Stimulated activated CD8-positive, alpha-beta memory T cell treated with anti-CD3 and anti-CD28 coated beads, Interleukin-4, amount 100 ng/mL, for 48 hours (primary cell): ENCODE measurements at places on chromosomes 3 and 15.

DNA sequence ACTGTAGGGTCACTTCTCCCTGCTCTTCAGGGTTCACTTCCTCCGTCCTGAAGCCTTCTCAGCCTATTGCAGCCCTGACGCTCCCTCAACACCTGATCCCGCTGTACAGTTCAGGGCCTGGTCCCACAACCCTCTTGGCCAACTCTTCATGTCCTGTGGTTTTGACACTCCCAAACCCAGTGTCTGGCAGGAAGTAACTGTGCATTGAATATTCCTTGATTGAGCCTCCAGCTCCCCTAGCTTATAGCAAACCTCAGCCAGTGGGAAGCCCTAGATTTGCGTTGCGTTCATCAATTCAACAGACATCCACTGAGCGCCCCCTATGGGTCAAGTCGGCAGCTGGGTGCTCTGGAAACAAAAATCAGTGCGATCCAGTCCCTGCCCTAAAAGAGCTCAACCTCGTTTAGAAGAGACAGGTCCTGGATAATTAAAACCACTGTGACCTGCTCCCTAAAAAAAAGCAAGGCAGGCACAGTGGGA lies 13.5 kb downstream of the UBAP1L start:
- peak; percentile 83 for DNase-seq

DNA sequence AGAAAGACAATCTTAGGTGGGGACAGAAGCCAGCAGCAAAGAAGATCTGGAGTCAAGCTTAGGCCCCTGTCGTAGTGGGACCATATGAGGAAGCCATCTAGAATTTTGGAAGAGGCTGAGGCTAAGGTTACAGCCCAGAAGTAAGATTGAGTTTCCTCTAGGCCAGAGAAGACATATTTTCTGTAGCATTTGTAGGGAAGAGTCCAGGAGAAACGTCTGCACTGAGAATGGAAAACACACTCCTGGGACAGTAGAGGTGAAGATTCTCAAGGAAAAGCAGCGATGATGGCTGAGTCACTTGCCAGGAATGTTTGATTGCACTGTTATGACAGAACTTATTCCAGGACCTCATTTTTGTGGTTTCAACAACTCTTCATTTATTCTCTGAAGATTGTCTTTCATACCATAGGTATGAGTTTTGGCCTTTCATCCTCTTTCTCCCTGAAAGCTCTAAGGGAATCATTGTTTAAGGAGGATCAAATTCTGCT lies 107.2 kb downstream of the GTPBP8 start:
- no peak for DNase-seq

- DNase-seq, result peak; percentile 64
These were observed 1.0 kb downstream of the ANP32A start for GRCh38 chr15:68819495-68820294.

DNA sequence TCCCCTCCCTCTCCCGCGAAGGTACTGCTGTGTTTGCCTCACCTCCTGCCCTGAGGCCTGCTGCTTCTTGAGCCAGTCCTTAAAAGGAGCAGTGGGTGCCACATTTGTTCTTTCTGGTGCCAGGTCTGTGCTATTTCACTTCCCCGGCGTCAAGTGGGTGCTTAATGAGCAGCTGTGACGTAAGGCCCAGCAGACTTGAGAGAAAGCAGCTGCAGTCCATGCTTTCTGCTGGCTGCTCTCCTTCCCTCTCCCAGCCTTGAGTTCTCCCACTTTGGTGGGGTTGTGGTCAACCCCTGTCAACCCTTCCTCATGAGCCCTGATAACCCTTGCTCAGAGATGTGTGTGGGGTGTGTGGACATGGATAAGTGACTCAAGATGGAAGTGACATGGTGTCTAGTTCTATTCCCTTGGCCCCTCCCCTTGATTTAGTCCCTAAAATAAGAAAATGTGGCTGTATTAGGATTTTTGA lies 6.9 kb downstream of the INAFM2 start:
- DNase-seq, result no peak

DNA sequence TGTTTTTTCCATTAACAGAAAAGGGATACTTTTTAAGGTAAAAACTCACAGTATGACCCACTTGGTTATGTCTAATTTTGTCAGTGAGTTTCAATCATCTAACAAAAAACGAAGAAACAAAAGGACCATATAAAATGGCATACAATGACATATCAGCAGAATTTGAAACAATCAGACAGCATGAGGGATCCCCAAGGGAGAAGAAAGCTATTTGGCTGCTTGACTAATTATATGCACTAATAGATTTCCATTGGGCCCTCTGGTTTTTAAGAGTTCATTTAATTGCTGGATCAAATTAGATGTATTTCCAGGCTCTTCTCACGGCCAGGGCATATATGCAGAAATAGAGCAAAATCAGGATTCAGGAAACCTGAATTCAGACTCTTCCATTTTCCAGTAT lies 376.4 kb upstream of the GBE1 start:
- DNase-seq, result no peak

DNA sequence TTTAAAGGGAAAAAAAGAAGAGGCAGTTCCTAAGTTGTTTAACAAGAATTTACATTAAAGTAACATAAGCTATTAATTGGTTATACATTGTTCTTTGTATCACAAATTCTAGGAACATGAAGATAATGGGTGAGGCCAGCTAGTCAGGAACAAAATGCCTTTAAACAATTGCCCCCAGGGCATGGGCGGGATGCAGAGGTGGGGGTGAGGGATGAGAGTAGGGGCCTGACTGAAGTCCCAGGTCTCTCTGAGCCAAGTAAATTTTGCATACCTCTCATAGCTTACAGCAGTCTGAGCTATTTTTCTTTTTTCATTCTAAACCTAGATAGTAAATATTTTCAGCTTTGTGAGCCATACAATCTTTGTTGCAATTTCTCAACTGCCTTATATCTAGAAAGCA lies 77.8 kb upstream of the RNU6-1 start:
- DNase-seq, result no peak

- peak; percentile 48 for DNase-seq
These were observed 675 bp downstream of the RBM15B start for GRCh38 chr3:51391566-51392354.

- DNase-seq, result no peak
These were observed 1.8 kb upstream of the ZNF385D start for GRCh38 chr3:21752749-21753347.

- DNase-seq, result no peak
These were observed 37.8 kb upstream of the HCLS1 start for GRCh38 chr3:121698476-121698875.

GRCh38 chr3:185457376-185457775 lies 41.5 kb downstream of the TMEM41A start:
- DNase-seq, result no peak

DNA sequence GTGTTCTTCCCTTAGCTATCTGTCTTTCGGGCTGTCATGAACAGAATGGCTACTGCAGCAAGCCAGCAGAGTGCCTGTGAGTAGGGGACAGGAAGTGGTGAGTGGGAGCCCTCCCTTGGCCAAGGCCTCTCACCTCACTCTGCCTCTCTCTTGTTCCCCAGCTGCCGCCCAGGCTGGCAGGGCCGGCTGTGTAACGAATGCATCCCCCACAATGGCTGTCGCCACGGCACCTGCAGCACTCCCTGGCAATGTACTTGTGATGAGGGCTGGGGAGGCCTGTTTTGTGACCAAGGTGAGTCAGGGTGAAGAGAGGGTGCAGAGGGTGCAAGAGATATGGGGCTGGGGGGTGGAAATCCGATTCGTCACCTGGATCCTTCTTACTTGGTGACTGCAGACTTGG lies 3.0 kb downstream of the DLL4 start:
- DNase-seq, result no peak

- peak; percentile 35 for DNase-seq
These were observed 7.4 kb downstream of the PTH1R start for GRCh38 chr3:46884929-46885328.

- DNase-seq, result no peak
These were observed 45.0 kb downstream of the BLM start for GRCh38 chr15:90762109-90762508.

DNA sequence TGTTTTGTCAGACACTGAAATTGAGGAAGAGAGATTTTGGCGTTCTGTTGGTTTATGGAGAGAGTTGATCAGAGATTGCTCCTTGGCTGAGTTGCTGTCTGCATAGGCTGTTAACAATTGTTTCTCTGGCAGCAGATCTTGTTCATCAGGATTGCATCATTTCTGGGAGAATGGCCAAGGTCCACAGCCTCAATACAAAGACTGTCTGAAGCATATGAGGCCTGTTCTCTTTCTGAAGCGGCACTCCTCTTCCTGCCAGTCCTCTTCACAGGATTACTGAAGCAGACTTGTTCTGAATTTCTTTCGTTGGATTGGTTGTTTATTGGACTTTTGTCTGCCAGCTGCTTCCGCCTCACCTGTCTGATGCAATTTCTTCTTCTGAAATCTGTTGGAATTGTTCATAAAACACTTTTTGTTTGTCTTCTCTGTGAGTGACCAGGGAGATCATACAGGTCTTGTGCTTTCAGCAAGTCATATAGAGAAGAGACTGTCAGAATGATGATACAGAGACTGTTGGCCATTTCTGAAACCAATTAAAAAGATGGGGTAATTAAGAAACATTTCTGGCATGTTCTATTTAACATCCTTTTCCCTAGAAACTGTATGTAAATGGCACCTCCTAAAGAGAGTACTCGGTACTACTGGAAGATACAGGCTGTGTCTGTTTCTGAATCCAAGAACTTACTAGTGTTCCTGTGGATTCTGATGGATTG lies 25.5 kb downstream of the SETD5 start:
- no peak for DNase-seq

- no peak for DNase-seq
These were observed 16.3 kb downstream of the RPS27L start for GRCh38 chr15:63140936-63141335.

DNA sequence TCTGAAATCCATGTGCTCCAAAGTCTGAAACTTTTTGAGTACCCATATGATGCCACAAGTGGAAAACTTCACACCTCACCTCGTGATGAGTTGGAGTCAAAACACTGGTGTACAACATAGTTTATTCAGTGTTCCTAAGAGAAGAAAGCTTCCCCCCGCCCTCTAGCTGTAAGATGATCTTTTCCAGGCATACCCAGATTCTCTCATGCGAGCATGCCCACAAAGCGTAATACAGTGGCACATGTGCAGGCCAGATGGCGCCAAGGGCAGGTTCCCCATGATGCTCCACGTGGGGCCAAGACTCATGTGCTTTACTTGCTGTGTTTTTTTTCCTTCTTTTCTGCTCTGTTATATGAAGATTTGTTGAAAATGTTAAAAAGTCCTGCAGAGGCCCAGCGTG lies 104.9 kb upstream of the LRRFIP2 start:
- DNase-seq, result no peak

- DNase-seq, result no peak
These were observed 188.6 kb downstream of the NLGN1 start for GRCh38 chr3:173586166-173586565.

GRCh38 chr15:74997141-74997540 lies 1.8 kb downstream of the SCAMP5 start:
- DNase-seq, result no peak

GRCh38 chr3:197791113-197791891 lies at the start of gene LRCH3:
LRCH3 (plus strand) TSS chr3:197791254; CDS start chr3:197791279, 25 bp downstream.
- DNase-seq, result peak; percentile 92

- DNase-seq, result no peak
These were observed 116.1 kb downstream of the IMPG2 start for GRCh38 chr3:101204246-101204645.

DNA sequence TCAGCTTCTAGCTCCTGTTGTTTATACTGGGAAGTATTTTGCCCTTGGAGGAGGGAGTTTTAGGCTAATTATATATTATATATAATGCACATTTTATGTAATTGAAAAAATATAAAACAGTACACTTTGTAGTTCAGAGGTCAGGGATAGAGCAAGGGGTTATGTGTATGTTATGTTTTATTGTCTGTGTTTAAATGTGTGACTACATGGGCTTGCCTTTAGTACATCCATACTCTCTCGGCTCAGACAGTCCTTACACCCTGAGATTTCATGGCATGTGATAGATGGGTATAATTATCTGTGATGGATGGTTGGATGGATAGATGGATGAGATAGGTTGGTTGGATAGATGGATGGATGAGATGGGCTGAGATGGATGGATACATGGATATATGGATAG lies 17.4 kb upstream of the ST3GAL6 start:
- no peak for DNase-seq

GRCh38 chr3:14261229-14261628 lies 82.6 kb downstream of the LSM3 start:
- peak; percentile 90 for DNase-seq

DNA sequence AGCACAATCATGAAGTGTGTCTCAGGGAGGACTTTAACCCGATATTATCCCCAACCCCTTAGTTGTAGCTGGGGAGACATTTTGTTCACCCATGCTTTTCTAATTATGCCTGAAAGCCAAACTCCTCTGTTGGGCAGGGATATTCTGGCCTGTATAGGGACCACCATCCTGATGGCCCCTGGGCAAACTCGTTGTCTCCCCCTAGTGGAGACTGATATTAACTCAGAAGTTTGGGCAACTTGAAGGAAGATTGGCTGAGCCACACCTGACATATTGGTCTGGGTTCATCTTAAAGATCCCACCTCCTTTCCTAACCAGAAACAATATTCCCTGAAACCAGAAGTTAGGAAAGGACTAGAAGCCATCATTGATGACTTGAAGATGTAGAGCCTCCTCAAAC lies 42.3 kb downstream of the TM4SF18 start:
- DNase-seq, result no peak

DNA sequence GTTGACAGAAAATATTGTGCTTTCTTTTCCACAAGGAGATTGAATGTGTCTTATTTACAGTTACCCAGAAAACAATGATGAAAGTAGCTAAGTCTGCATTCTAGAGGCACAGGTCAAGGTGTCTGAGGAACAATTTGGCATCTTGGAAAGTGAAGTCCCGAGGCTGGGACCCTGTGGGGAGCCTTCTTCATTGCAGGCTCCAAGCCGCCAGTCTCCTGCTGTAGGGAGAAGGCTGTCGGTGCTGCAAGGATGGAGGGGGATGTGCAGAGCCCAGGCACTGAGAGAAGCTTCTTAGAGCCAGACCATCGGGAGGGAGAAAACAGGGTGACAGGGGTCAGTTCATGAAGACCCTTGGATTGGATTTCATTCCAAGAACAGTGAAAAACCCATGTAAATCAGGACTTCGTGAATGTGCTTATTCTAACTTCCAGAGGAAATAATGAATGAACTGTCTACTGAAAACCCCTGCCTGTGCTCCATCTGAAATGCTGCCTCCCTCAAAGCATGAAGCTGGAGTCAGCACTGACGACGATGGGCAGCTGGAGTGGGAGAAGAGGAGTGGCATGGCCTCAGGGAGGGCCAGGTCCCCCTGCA lies 25.2 kb upstream of the NSMCE3 start:
- DNase-seq, result no peak
